ENCODE measurements at places on chromosomes 16 and 17. TPM values are rescaled to one million over a fixed set of nuclear protein-coding genes. Genes with fewer than 3 reads are reported as not detected.

GRCh38 chr16:83967838-83968305 lies at the start of gene NECAB2:
Gene NECAB2, plus strand, starts transcription at chr16:83968244. Its CDS starts 405 bp downstream, at chr16:83968649.
- DNase-seq: no peak

Gene P3H4
- 5.6 TPM for total RNA-seq

DNA sequence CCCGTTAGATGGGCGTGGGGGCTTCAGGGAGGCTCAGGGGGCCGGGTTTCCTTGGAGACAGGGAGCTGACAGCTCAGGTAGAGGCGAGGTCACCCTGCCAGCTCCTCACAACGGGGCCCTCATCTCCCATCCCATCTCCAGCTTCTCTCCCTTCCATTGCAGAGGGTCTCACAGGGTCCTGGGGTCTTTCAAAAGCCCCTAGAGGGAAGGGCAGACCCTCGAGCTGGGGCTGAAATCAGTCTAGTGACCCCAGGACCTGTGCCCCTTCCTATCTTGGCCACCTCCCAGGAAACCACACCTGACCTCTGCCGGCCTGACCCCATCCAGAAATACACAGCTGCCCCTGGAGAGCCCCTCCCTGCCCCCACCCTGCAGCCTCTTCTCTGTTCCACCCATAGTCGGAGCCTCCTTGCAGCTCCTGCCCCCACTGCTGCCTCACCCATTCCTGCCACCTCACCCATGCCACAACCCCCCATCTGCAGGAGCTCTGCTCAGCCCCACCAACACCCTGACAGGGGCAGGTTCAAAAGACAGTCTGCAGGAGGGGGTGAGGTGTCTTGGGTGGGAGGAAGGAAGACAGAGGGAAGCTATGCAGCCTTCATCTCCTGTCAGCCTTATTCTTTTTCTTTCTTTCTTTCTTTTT lies 23.4 kb downstream of the PIK3R5 start:
- no peak for DNase-seq

DNA sequence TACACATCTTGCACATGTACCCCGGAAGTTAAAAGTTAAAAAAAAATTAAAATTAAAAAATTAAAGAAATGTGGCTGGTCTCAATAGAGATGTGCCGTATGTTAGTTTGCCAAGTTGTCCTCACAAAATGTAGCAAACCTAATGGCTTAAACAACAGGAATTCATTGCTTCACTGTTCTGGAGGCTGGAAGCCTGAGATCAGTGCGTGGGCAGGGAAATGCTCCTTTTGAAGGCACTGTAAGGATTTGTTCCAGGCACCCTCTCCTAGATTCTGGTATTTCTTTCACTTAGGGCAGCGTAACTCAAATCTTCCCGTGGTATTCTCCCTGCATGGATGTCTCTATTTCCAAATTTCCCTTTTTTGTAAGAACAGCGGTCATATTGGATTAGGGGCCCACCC lies 32.7 kb upstream of the MON1B start:
- DNase-seq: no peak

DNA sequence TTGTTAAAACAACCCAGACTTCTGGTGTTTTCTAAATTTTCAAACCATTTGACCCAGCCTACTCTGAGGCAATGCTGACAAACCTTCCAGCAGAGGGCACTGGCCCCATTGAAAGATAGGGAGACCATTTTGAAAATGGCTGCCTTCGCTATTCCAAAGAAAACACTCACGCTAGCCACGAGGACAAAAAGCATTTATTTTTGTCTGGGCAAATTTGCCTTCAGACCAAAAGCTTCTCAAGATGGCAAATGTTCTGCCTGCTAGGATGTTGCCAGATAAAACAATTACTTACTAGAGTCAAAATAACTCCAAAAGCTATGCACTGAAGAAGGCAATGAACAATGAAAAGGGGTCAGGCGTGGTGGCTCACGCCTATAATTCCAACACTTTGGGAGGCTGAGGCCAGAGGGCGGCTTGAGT lies 296.7 kb upstream of the IRX5 start:
- DNase-seq: no peak

DNA sequence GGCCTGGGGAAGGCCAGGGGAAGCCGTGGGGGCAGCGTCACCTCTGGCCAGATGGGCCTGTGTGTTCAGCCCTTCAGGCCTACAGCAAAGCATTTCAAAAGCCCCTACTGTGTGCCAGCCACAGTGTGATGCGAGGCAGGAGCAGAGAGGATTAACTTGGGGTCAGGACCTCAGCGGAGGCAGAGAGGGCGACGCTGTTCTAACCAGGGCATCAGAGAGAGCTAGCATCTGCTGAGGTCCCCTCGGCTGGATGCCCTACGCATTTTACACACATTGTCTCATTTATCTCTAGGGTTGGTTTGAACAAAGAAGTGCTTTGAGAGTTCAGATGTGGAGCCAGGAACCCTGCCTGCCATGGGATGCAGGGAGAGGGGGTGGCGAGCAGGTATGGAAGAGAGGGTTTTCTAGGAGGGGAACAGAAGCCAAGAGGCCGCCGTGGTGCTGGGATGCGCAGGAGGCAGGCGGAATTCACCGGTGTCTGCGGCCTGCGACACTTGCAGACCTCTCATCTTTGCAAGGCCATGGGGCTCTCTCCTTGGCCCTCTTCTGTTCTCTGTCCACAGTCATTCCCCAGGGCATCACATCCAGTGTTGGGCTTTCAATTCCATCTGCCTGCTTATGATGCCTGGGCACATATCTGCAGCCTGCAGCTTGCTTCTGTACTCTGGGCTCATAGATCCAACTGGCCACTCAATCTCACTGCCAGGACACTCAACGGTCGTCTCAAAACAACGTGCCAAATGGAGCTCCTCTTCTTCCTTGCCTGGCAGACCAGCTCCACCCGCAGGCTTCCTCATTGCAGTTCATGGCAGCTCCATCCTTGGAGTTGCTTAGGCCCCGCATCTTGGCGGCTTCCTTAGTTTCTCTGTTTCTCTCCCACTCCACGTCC lies 8.1 kb upstream of the NKD1 start:
- DNase-seq: no peak

DNA sequence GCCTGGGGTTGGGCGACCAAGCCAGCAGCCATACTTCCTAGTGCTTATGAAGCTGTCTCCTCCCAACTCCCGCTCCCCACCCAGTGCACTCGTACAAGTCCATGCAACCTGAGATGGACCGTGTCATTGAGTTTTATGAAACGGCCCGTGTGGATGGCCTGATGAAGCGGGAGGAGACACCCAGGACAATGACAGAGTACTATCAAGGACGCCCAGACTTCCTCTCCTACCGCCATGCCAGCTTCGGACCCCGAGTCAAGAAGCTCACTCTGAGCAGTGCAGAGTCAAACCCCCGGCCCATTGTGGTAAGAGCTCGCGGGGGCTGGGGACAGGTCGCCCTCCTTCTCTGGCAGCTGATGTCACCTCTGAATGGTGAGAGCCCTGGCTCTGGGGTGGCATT lies 11.0 kb upstream of the KATNB1 start:
- DNase-seq: no peak

- DNase-seq: no peak
Observed at GRCh38 chr16:54426553-54426849, 139.9 kb upstream of the IRX3 start.

GRCh38 chr17:7109461-7110322 lies 4.9 kb downstream of the ASGR2 start:
- peak; percentile 83 for DNase-seq

GRCh38 chr16:58367252-58367651 lies 25.0 kb upstream of the GINS3 start:
- DNase-seq: no peak

DNA sequence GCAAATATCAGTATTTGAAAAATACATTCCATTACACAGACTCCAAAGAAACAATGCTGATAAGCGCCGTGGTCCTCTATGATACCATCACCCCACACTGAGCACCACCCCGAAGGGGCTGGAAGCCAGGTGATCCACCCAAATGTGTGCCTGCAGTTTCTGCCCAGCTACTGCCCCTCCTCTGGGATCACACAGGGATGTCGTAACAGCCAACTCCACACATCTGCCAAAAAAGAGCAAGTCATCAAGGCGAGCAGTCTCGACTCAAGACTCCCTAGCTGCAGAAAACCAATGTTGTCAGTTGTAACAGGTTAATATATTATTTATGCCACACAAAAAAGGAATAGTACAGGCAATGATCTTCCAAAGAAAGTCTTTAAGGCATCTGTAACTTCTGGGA lies 21.0 kb downstream of the CYB5D2 start:
- no peak for DNase-seq

- no peak for DNase-seq
Observed at GRCh38 chr17:61389670-61390478, 9.8 kb upstream of the TBX2 start.

Gene PMFBP1
- 0.39 TPM for total RNA-seq

DNA sequence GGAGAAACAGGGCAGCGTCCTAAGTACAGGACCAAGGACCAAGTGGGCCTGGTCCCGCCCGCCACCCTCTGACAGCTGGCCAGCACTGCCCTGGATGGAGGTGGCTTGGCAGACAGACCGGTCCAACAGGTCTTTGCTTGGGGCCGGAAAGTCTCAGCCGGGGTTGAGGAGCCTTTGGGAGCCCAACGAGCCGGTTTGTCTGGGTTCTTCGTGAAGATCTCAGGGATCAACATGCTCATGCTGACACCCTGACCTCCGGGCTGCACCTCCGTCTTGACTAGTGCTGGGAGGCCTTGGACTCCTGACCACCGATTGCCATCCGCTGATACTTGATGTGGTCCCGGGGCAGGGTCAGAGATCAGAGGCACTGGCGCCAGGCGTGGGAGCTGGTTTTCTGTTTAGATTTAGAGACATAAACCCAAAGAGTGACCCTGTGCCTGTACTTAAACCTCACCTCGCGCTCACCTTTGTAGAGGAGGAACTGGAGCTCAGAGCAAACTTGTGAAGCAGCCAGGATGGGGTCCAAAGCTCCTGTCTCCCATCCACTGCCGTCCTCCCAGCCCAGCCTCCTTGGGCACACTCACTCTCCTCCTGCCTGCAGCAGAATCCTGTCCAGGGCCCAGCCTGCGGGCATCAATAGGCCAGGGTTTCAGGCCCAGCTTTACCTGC lies 92.1 kb upstream of the GSE1 start:
- no peak for DNase-seq

Measured in mesenteric fat pad (tissue), 1 donor.